CD4-positive, CD25-positive, alpha-beta regulatory T cell (primary cell): ENCODE measurements at places on chromosomes 5 and 9. TPM values are rescaled to one million over a fixed set of nuclear protein-coding genes. Genes with fewer than 3 reads are reported as not detected.

DNA sequence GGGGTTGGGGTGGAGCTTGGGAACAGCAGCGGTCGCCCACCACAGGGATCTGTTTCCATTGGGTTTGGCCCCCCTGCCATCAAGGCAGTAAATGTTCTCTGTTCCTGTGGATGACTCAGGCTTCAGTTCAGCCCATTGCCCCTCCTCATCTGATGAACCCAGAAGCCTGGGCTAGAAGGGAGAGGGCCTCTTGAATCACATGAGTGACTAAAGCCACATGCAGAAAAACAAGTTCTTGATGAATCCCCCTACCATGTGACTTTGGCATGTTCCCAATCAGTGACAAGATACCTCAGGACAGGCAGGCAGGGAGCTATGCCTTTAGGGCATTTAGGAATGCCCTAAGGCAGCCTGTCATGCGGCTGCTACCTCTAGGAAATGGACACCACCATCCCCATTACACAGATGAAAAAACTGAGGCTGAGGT, 2.5 kb downstream of the SH3PXD2B start:
- H3K36me3 ChIP-seq, result no peaks in the 10 kb centered on the region
- H3K27me3 ChIP-seq, result peaks cover 35% of the 10 kb centered on the region
- no peak for DNase-seq
- no peak overlapping the region for H3K4me3 ChIP-seq
- peaks cover 9% of the 10 kb centered on the region for H3K4me1 ChIP-seq
- no peak overlapping the region for H3K27ac ChIP-seq

- no peaks in the 10 kb centered on the region for H3K36me3 ChIP-seq
- no peak overlapping the region for H3K27ac ChIP-seq
- H3K4me3 ChIP-seq, result no peak overlapping the region
- DNase-seq, result no peak
- H3K4me1 ChIP-seq, result no peaks in the 10 kb centered on the region
These were observed 74.2 kb upstream of the OTULINL start for GRCh38 chr5:14507156-14507941.

- no peaks in the 10 kb centered on the region for H3K36me3 ChIP-seq
- no peaks in the 10 kb centered on the region for H3K27me3 ChIP-seq
- H3K4me1 ChIP-seq, result no peaks in the 10 kb centered on the region
- DNase-seq, result no peak
- no peak overlapping the region for H3K27ac ChIP-seq
These were observed 344.6 kb downstream of the PDE4D start for GRCh38 chr5:59548807-59549357.

The AGXT2 gene
- not detected for total RNA-seq

DNA sequence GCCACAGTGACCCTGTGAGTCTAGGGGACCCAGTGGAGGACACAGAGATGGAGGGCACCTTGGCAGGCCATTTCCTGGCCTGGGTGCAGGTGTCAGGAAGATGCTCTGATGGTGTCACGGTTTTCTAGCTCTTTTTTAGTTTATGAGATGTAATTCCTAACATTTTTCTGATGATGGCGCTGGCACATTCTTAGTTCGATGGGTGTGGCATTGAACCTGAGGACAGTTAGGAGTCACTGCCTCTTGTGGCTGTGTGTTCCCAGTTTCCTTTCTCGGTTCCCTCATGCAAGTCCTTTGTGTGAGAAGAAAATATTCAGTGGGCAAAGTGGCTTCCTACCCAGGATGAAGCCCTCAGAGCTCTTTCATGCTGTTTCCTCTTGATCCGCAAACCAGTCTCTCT, 129.4 kb upstream of the ICE1 start:
- no peaks in the 10 kb centered on the region for H3K36me3 ChIP-seq
- H3K4me3 ChIP-seq, result no peak overlapping the region
- no peak for DNase-seq
